ENCODE measurements at places on chromosomes 1 and 21. TPM values are rescaled to one million over a fixed set of nuclear protein-coding genes. Genes with fewer than 3 reads are reported as not detected.
A peak's percentile ranks its signal among the peaks of the same experiment; 100 is the strongest.

DNA sequence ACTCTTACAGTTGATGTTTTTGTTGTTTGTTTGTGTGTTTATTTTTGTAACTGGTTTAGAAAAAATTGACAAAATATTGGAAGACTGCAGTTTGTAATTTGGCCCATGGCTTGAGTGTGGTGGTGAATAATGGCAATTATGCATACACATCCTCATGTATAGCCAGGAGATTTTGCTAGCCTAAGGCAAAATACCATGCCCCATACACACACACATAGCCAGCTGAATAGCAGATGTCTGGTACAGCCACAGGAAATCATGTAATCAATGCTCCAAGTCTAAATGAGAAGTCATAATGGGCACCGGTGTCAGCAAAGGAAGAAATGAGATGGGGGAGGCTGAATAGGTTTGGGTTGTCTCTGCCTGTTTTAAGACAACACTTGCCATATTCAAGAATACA, 135.2 kb upstream of the COA6 start:
- no peak for DNase-seq

DNA sequence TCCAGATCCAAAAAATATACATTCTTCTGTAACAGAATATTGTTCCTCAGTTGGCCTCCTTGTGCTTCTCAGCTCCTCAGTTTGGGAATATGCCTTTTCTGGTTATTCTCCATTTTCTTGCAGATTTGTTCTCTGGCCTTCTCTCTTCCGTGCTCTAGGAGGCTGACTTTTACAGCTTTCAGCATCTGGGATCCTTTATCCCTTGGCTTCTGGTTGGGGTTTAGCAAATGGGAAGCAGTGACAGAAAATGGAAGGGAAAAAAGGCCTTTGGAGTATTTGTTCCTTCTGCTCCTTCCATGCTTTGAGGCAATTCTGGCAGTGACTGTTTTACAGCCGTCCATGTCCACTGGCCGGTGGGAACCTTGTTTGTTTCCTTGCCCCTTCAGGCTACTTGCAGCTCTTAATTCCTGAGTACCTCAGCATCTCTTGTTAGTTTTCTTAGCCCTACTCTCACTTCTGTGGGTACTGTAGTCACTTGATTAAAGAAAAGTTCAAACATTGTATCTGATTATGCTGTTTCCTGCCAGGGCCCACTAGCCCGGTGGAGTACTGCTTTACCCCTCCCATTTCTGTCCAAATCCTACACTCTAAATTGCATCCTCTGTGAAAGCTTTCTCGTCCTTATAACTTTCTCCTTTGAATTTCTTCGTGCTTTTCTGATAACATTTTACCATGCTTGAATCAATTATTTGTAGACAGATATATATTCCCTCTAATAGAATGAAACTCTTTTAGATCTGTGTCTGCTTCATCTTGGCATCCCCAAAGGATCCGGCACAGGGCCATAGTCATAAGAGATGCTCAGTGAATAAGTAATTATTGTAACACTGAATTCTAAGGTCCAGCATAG, 118.2 kb downstream of the OSBPL9 start:
- no peak for DNase-seq

DNA sequence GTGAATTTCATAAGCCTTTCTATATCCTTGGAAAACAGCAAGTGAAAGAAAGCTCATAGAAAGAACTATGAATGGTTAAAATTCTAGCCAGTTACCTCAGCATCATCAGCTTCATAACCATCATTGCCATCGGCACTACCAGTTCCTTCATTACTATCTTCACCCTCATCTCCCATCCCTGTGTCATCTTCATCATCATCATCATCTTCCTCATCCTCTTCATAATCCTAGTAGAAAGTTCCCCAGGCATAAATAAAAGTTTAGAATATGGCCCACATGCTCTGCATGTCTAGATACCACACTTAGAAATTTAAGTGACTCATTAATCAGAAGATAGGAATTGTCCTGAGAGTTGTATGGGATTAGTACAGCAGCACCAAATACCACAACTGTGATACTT, 49.0 kb downstream of the TPR start:
- DNase-seq, result no peak

Gene ZBTB37
- total RNA-seq, result 13.9 TPM

DNA sequence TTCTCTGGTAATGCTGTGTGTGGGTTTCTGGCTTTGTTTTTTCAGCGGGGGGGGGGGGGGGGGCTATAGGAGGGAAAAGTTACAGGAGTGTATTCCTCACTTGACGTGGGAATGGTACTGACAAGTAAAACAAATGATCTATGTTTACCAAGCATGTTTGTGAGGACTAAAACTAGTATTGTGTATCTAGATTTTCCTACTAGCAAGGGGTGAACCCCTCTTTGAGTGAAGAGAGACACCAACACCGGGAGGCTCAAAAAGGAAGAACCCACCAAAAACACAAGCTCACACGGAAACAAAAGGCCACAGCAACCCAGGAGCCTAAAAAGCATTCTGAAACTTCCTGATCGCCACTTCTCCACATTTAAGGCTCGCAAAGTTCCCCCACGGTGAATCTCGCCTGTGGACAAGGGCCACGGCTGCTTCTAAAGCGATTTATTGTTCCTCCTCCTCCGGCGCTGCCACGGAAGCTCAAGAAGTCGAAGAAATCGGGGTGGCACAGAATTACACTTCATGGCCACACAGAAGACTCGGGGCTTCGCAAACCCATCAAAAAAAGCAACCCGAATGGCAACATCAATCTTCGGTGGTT, 703 bp downstream of the PUM1 start:
- DNase-seq, result no peak

GRCh38 chr1:41955461-41956159, 36.9 kb upstream of the HIVEP3 start:
- DNase-seq, result peak; percentile 43

- DNase-seq, result no peak
Observed at GRCh38 chr1:226038661-226039060, 23.9 kb upstream of the H3-3A start.

Gene ZNF672
- 16.9 TPM for total RNA-seq

GRCh38 chr1:248890549-248891498, 15.2 kb upstream of the PGBD2 start:
- no peak for DNase-seq

DNA sequence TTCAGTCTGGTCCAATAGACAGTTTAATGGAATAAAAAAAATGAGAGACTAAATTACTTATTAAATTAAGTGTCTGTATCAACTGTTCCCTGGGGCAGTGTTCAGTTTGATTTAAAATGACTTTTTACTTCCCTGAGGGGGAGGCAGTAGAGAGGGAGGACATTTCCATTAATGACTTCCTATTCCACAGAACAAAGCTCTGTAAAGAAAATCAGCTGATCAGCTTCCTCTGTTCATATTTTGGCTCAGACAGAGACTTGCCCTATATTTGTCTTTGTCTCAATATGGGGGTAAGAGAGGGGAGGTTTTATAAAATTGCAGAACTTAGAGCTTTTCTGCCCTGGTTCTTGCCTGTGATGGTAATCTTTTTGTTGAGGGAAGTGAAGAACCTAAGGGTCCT, 8.4 kb downstream of the CFAP126 start:
- no peak for DNase-seq

GRCh38 chr1:222104694-222105392, 363.0 kb upstream of the DUSP10 start:
- no peak for DNase-seq

Gene DMBX1
- 0.06 TPM for total RNA-seq

GRCh38 chr1:239682046-239682445, 295.7 kb downstream of the CHRM3 start:
- DNase-seq, result peak; percentile 22

Gene RSPO1
- 0.93 TPM for total RNA-seq

Gene SPRR2B
- total RNA-seq, result not detected

Gene MATN1
- not detected for total RNA-seq

DNA sequence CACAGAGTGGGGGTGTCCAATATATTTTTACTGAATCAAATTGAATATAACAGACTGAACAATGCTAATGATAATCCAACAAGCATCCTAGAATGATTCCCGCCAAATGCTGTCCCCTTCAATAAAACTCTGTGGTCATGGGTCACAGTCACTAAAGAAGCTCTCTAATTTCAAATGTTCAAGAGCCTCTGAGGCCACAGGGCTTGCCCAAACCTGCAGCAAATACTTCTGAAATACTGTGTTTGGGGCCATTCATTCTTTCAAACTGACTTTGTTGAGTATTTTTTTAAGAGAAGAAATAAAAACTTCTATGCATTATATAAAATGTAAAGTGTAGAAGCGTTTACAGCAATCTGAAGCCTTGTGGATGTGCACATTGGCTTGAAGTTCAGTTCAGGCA, 7.6 kb upstream of the BEND5 start:
- no peak for DNase-seq

GRCh38 chr1:37792943-37793686, 532 bp upstream of the MANEAL start:
- DNase-seq, result no peak

Gene C8B
- total RNA-seq, result not detected

GRCh38 chr1:40041466-40041838, 923 bp downstream of the CAP1 start:
- peak; percentile 25 for DNase-seq

All from neural progenitor cell (in vitro differentiated cells).